DMS153 (cell line): ENCODE measurements at places on chromosomes 5 and 9.
A peak's percentile ranks its signal among the peaks of the same experiment; 100 is the strongest.

- DNase-seq, result no peak
These were observed 35.6 kb upstream of the MYORG start for GRCh38 chr9:34412336-34412735.

- DNase-seq, result no peak
These were observed 70.8 kb downstream of the HTR4 start for GRCh38 chr5:148583421-148583965.

GRCh38 chr5:15373151-15373550 is 126.8 kb upstream of the FBXL7 start:
- no peak for DNase-seq

- no peak for DNase-seq
These were observed 355.1 kb upstream of the TUSC1 start for GRCh38 chr9:26033336-26033735.

DNA sequence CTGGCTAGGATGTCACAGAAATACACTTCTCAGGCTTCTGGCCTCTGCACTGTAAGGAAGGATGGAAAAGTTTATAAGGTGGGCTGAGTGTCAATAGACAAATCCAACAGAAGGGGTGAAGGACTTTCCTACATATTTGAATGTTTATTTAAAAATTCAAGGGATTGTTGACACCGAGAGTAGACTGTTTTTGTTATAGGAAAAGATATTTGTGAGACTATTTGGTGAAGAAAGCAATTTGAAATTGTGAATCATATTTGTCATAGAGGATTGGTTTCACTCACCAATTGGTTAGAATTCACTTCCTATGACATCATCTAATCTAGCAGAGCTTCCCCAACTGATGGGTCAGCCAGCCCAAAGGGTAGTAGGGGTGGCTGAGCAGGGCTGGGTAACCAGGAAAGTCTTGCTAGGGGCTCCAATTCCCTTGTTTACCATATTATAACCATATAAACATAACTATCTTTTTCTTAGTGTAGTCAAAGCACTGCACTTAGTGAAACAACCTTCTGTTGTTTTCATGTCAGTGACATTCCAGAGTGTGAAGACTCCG is 14.9 kb upstream of the MEGF10 start:
- no peak for DNase-seq

GRCh38 chr9:98020476-98021145 is 35.9 kb upstream of the NANS start:
- DNase-seq, result no peak

- DNase-seq, result no peak
These were observed 31.7 kb upstream of the ARAP3 start for GRCh38 chr5:141713616-141714309.

GRCh38 chr5:7078901-7079300 is 317.0 kb upstream of the ADCY2 start:
- DNase-seq, result peak; percentile 29

DNA sequence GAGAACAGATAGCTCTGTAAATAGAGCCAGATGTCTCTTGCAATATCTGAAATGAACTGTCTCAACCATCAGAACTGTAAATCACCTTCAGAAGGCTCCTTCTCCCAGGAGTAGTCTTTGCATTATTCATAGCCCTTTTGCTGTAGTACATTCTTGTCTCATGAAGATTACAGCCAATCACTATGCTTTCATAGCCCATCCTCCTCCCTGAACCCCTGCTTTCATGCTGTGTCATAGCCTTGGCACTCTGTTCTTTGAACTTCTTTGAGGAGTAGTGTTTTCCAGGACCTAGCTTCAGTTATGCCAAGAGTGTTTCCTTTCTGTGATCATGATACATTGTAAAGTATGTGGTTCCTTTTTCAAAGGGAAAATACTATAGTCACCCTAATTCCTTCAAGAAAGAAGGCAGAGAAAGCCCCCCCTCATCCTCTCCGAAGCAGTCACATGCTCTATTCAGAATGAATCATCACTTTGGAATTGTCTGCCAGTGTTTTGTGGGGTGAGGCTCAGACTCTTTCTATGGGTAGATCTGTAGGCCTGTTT is 61.1 kb downstream of the GRIA1 start:
- DNase-seq, result no peak

GRCh38 chr9:88697764-88698432 is 162.9 kb downstream of the NXNL2 start:
- peak; percentile 44 for DNase-seq

DNA sequence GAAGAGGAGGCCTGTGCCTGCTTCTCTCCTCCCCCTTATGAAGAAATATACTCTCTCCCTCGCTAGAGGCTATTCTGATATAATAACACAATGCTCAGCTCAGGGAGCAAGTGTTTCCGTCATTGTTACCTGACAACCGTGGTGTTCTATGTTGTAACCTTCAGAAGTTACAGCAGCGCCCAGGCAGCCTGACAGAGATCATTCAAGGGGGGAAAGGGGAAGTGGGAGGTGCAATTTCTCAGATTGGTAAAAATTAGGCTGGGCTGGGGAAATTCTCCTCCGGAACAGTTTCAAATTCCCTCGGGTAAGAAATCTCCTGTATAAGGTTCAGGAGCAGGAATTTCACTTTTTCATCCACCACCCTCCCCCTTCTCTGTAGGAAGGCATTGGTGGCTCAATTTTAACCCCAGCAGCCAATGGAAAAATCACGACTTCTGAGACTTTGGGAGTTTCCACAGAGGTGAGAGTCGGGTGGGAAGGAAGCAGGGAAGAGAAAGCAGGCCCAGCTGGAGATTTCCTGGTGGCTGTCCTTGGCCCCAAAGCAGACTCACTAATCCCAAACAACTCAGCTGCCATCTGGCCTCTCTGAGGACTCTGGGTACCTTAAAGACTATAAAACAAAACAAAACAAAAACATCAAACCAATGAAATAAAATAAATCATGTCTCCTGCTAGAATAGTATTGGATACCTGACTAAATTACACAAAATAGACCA is 1.3 kb downstream of the TMEM174 start:
- no peak for DNase-seq

DNA sequence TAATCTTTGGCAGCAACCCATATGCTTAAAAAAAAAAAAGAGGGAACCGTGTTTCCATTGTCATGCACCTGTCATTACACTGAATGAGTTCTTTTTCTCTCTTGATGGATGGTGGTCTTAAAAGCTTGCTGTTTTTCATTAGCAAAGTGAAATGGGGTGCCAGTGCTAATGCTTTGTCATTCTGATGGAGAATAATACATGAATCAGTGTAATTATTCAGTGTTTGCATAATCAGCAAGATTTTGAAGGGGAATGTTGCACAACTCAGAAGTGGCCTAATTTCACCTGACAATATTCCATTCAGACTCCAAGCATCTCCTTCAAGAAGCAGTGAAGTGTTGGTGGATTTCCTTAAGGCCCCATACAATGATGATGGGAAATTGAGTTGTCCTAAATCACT is 38.1 kb downstream of the MAP1B start:
- no peak for DNase-seq

GRCh38 chr9:137149942-137150616 is 11.1 kb downstream of the GRIN1 start:
- peak; percentile 62 for DNase-seq

- no peak for DNase-seq
These were observed 20.0 kb upstream of the FAM120AOS start for GRCh38 chr9:93473411-93473810.

DNA sequence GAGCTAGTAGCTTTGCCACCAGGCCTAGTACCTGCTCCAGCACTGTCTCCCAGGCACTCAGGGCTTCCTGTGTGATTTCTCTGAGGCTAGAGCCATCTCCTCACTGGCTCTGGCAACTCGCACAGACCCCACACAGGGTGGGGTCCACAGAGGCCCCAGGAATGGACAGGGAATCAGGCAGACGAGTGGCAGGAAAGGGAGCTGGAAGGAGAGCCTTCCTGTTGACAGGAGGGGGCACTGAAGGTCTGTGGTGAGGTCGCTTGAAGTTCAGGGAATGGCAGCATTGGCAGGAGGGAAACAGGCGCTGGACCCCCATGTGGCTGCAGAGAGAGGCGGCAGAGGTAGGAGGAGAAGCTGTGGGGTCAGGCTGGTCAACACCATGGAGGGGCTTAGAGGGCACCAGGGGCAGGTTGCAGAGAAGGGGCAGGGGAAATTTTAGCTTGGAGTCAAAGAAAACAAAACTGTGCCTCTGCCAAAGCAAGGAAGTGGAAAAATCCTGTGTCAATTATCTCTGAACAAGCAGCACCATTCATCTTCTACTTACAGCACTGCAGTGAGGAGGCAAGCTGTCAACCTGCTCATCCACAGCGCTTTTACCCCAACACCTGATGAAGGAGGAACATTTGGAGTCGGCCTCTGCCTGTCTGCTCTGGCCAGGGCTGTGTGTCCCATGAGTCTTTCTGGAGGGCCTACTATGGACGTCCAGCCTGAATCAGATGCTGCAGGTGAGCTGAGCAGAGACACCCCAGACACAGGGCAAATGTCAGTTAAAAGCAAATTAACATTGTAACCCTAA is 270.2 kb downstream of the FSTL4 start:
- DNase-seq, result no peak

DNA sequence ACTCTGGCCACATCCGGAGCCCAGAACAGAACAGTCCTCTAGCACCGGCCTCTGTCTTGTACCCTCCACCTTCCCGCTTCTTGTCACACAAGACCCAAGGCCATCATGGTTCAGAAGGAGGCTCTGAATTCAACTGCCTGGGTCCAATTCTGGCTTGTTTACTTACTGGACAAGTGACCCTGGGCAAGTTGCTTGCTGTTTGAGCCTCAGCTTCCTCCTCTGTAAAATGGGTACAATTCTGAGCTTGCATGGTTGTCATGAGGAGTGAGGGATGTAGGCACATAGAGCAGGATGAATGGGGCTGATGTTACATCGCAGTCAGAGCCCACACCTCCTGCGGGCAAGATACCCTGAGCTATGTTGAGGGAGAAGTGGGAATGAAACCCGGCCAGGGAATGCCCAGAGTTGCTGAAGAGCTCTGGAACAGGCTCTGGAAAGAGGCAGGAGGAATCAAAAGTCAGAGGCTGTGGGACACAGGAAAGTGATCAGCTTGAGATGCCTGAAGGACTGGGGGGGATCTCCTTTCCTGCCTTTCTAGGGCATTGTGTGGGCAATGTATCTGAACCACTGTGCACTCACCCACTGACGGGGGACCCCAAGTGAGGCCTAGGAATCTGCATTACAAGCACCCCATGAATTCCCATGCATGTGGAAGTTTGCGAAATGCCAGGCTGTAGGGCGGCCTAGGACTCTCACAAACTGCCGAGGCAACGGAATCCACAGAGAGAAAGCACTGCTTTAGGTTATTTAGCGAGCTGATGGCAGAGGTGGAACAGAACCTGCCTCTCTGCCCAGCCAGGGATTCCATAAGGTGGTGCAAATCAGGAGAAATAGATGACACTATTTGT is 29.4 kb upstream of the IL17B start:
- no peak for DNase-seq

GRCh38 chr9:13952906-13953305 is 361.0 kb downstream of the NFIB start:
- DNase-seq, result peak; percentile 63

- DNase-seq, result peak; percentile 36
These were observed 73.6 kb upstream of the RPS23 start for GRCh38 chr5:82351754-82352145.

GRCh38 chr9:13570068-13570974 is 290.8 kb upstream of the MPDZ start:
- no peak for DNase-seq

- DNase-seq, result no peak
These were observed 12.7 kb downstream of the ANKS6 start for GRCh38 chr9:98783518-98784226.

- DNase-seq, result no peak
These were observed 91.4 kb downstream of the LMX1B start for GRCh38 chr9:126704892-126705766.

DNA sequence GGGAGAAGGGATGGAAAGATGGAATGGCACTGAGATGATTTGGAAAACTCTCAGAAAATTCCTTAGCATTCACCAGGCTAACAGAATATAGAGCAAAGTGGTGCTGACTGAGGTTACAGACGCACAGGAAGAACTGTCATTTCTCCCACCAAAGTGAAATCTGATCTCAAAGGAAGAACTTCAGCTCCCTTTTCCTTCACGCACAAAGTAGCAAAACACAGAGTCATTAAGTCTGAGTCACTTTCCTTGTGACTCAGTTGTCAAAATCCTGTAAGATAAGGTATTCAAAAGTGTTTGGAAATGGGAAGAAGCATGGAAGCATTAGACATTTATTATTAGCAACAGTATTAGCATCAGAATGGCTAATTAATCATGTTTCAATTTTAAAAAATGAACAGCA is 11.7 kb downstream of the MPDZ start:
- no peak for DNase-seq

DNA sequence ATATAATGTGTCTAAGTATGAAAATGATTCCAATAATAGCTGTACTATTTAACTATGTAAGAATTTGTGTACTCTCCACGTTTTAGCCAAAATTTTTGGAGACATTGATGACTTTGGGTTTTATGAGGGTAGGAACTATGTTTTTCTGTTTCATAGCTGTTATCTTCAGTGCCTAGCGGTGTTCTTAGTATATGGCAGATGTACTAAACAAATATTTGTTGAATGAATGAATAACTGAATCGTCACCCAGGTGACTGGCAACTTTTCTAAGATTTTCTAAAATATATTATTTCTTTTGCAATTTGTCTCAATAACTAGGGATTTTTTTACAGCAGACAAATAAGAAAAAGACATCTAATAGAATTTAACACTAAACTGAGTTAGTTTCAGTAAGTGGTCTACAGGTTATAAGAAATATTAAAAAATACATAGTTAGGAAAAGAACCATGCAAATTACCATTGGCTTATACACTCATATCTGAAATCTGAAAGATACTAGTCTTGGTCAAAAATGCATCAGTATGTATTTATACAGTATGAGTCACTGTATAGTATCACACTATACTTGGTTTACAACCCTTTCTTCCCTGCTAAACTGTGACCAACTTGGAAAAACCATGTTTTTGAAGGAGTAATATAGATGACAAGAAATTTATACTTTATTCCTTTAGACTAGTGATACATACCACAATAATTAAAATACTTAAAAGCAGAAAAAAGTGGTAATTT is 10.5 kb upstream of the ERCC6L2 start:
- no peak for DNase-seq

GRCh38 chr5:11397549-11397948 is 506.7 kb downstream of the CTNND2 start:
- no peak for DNase-seq

GRCh38 chr5:135890867-135891266 is 4.8 kb downstream of the IL9 start:
- no peak for DNase-seq

- no peak for DNase-seq
These were observed 20.9 kb upstream of the ZBTB43 start for GRCh38 chr9:126783949-126784348.

DNA sequence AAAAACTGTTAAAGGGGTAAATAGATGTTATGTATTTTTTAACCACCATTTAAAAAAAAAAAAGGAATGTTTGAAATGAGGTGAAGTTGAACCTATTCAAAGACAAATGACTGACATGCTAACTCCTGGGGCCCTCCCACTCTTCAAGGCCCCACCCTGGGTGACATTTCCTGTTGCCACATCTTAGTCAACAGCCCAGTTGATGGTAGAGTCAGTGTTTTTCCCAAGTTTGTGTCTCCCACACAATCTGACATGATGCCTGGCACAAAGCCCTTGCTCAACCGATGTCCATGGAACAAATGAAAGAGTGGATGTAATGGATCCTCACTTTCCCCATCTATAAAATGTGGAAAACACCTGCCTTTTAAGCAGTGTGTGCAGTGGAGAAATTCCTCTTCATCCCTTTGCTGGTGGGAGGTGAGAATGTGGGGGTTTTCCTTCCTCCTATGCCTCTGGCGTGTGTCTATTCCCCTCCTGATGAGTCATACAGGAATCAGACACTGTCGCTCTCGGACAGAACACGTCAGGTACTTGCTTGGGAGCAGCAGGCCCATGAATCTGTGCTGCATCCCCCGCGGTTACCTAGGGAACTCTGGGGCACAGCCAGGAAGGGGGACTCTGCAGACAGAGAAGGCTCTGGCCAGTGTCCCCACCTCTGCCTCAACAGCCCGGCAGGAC is 13.7 kb upstream of the ADRA1B start:
- DNase-seq, result no peak
